ENCODE measurements at places on chromosomes 16 and 17.

DNA sequence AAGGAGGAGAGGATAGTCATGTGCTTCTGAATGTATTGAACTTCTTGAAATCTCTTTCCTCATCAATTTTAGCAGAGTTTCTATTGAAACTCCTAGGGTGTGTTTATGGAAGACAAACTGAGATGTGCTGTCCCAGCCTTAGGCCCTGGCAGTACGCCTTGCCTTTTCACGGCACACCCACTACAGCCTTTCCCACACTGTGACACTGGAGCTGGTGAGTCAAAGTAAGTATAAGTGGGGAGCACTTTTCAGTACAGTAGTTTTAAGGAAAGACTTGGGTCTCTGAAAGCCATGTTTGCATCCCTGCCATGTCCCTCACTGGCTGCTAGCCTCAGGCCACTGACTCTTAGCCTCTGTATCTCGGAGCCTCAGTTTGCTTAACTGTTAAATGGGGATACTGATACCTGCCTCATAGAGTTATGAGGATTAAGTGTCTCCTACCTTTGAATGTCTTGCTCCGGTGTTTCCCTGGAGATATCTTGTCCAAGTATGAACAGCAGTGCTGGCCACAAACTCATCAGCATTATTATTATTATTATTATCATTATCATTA, 144.7 kb upstream of the CRHR1 start:
- DNase-seq = no peak

- DNase-seq = no peak
Observed at GRCh38 chr17:40961591-40961990, 5.2 kb downstream of the KRT39 start.

- no peak for DNase-seq
Observed at GRCh38 chr17:49976163-49976827, 7.3 kb downstream of the DLX4 start.

DNA sequence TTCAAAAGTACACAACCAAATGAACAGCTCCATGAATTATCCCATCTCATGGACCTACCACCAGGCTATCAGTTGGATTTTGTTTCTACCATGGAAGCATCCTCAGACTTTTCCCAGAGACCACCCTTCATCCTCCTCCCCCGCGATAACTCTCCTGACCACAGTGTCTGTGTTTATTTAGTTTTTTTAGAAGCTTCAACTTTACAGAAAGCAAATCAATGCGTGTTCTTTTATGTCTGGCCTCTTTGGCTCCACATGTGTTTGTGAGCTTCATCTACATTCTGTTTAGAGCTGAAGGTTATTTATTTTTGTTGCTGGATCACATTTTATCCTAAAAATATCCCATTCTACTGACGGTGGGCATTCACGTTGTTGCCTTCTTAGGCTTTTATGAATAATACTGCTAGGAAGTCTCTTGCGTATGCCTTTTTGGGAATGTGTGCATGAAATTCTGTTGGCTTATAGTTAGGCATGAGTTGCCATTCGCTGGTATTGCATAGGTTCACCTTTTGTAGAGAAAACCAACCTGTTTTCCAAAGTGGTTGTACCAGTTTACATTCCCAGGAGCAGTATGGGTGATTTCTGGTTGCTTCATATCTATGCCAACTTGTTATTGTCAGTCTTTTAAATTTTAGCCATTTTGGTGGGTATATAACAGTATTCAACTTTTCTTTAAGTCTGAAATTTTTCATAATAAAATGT, 83.0 kb downstream of the CMIP start:
- no peak for DNase-seq

GRCh38 chr17:32880671-32881453, 3.9 kb upstream of the MYO1D start:
- no peak for DNase-seq

GRCh38 chr16:86980644-86981043, 336.5 kb downstream of the C16orf95 start:
- no peak for DNase-seq

- DNase-seq = no peak
Observed at GRCh38 chr16:3242709-3243108, 7.8 kb upstream of the ZNF200 start.

DNA sequence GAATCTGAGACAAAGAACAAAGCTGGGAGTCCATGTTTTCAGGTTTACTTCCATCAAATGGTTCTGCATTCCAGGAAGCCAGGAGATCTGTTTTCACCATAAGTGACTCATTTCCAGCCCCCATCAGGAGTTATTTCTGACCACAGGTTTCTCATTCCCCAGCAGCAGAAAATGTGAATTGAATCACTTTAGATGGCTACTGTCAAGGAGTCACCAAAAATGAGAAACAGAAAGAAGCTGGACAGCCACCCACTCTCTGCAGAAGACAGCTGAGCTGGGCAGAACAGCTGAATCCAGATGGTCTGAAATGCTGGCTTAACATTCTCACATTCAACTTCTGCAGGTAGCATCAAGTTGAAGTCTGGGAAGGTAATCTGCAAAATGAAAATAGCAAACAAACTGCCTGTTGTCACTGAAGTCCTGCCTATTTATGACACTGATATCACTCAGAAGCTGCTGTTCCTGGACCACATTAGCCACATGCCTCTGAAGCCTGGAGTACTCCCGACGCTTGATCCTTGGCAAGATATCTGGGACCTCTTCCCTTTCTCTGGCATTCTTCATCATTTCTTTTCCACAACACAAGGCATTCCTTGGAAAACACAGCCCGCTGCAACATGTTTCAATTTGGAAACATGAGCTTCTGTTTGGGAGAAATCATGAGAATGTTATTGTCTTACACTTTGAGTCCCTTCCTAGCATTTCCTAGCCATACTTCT, 15.3 kb downstream of the CCL11 start:
- DNase-seq = no peak

GRCh38 chr16:3722508-3722907, 5.2 kb upstream of the TRAP1 start:
- no peak for DNase-seq

DNA sequence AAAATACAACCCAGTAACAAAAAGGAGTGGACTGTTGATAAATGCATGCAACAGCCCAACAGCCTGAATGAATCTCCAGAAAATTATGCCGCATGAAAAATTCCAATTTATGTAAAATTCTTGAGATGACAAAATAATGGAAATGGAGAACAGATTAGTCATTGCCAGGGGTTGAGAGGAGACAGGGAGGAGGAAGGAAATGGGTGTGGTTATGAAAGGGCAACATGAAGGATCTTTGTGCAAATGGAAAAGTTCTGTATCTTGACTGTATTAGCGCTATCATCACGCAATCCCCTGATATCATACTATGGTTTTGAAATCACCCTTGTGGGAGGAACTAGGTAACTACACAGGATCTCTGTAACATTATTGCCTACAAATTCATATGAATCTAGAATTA, 1058.3 kb upstream of the RBFOX1 start:
- no peak for DNase-seq

GRCh38 chr17:36553459-36553858, 8.7 kb downstream of the GGNBP2 start:
- no peak for DNase-seq

DNA sequence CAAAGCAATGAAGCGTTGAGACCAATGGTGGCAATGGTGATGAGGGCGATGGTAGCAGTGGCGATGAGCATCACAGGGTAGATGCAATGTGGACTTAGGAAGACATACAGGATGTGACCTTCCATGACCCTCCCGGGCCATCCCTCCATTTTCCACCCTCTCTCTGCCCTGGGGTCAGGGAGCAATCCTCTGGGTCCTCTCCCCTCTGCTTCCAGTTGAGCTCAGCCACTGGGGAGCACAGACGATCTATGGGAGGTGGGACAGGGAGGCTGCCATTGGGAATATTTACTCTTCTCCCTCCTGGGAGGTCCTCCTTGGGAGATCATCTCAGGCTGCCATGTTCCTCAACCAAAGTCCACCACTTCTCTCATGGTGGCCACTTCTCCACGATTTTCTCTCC, 260.7 kb upstream of the FOXF1 start:
- no peak for DNase-seq

GRCh38 chr17:77695386-77695785, 263.1 kb upstream of the TNRC6C start:
- peak; percentile 30 for DNase-seq

GRCh38 chr17:53462393-53462811, 360.3 kb upstream of the KIF2B start:
- DNase-seq = no peak

DNA sequence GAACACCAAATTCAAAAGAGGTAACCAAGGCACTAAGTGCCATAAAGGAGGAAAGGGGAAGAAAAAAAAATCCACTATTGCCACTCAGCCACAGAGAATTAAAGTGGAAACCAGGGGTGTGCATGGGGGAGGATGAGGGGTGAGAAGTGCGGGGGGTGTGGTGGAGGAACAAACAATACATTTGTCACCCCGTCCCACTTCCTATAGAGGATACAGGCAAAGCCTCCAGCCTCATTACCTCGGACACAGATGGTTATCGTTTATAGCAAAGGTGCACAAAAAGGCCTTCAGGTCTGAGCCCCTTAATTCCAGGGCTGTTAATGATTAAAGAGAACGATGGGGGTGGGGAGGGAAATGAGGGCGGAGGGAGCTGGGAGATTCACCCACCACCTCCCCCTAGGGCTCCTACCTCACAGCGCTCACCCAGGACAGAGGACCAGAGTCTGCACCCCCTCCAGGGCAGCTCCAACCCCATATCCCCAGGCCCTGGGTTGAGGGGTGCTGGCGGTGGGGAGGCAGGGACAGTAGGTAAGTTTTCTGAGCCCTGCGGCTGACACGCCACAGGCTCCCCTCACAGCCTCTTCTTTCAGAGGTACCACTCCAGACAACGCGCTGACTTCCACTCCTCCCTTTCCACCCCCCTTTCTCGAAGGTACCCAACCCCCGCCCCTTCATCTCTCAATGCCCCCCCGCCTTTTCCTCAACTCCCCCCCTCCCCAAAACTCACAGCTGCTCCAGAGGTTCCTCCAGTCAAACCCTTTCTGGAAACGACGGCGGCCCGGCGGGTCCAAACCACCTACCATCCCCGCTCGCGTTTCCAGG, 470 bp downstream of the DCUN1D3 start:
- DNase-seq = no peak

- DNase-seq = no peak
Observed at GRCh38 chr17:8013731-8014557, 11.5 kb downstream of the GUCY2D start.

GRCh38 chr16:54265575-54266107, 20.9 kb downstream of the IRX3 start:
- no peak for DNase-seq

- no peak for DNase-seq
Observed at GRCh38 chr17:78996781-78997201, 12.8 kb downstream of the CANT1 start.

- no peak for DNase-seq
Observed at GRCh38 chr17:16968786-16969185, 3.1 kb downstream of the TNFRSF13B start.

GRCh38 chr17:43562679-43563599, 16.8 kb upstream of the ETV4 start:
- DNase-seq = no peak

DNA sequence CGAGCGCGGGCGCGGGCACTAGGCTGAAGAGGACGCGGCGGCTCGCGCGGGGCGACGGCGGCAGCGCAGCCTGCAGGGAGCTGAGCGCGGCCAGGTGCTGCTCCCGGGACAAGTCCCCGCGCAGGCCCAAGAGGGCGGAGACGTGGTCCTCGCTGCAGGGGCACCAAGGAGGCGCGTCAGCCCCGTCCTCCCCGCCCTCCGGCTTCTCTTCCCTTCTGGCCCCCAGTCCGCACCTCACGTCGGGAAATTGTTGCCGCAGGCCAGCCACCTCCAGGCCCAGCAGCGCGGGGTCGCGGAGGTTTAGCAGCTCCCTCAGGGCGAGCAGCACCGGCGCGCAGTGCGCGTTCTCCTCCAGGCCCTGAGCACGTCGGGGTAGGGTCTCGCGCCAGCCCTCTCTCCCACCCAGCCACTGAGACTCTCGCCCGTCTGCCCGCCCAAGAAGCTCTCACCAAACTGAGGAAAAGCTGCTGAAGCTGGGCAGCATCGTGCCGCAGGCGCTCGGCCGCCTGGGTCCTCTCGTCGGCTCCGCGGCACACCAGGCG, 761 bp upstream of the MATCAP1 start:
- DNase-seq = no peak

- DNase-seq = no peak
Observed at GRCh38 chr17:73371285-73371684, 59.5 kb upstream of the CDC42EP4 start.

GRCh38 chr17:77803726-77804125, 154.8 kb upstream of the TNRC6C start:
- DNase-seq = no peak

- DNase-seq = no peak
Observed at GRCh38 chr16:50528820-50529219, 19.4 kb upstream of the NKD1 start.

- DNase-seq = no peak
Observed at GRCh38 chr17:79414063-79414792, 196.6 kb downstream of the RBFOX3 start.

DNA sequence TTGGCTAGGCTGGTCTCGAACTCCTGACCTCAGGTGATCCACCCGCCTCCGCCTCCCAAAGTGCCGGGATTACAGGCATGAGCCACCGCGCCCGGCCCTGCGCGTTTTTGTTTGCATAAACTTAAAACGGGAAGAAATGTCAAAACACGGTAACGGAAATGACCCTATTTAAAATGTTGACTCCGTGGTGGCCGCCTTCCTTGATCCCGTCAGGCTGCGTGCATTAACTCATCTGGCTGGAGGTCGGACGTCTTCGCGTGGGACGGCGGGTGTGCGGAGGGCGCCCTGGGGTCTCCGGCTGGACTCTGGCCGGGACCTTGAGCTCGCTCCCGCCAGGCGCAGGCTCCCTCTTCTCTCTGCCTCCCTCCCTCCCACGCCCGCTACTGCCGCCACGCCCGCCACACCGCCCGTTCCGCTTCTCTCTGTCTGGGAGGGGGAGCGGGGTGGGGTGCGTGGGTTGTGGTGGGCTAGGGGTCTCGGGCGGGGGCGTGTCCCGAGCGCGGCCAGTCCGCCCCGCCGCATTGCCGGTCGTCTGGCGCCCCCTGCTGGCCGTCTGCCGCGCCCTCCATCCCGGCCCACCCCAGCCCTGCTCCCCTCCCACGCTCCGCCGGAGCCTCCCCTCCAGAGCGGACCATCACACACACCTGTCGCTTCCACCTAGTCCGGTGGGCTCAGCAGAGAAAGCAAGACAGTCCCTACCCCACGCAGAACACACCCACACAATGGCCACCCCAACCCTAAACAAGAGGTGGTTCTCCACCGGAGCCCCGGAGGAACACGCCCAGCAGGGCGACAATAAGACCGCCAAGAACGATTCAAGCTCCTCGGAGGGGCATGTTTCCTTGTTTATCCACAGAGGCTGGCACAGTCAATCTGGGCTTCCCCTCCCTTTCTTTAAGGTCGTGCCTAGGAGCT, 1.2 kb upstream of the CCDC42 start:
- DNase-seq = peak; percentile 77
